ENCODE measurements at places on chromosomes 4 and X.

- DNase-seq, result no peak
Measured at GRCh38 chr4:76787898-76788297, 110.0 kb downstream of the SOWAHB start.

- DNase-seq, result peak; percentile 6
Measured at GRCh38 chrX:5857232-5857631, 371.4 kb downstream of the NLGN4X start.

DNA sequence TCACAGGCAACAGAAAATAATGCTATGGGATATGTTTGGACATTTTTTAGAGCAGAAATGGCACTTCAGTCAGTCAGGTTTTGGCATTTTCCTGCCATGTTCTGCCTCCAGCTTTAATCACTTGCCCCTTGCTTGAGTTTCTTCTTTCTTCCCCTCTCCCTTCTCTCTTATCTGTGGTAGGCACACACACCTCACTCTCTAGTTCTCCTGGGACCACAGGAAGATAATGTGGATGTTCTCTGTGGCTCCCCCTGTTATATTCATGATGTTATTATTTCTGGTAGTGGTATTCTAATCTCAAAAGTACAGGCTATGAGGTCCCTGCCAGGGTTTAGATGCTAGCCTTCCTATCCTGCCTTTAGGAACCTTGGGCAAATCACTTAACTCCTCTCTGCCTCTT is 5.2 kb downstream of the HADH start:
- DNase-seq, result no peak

- no peak for DNase-seq
Measured at GRCh38 chrX:136452614-136453013, 35.1 kb upstream of the BRS3 start.

- DNase-seq, result no peak
Measured at GRCh38 chrX:96721354-96721753, 36.7 kb downstream of the DIAPH2 start.

GRCh38 chrX:110563282-110563681 is 204.6 kb downstream of the RTL9 start:
- no peak for DNase-seq

DNA sequence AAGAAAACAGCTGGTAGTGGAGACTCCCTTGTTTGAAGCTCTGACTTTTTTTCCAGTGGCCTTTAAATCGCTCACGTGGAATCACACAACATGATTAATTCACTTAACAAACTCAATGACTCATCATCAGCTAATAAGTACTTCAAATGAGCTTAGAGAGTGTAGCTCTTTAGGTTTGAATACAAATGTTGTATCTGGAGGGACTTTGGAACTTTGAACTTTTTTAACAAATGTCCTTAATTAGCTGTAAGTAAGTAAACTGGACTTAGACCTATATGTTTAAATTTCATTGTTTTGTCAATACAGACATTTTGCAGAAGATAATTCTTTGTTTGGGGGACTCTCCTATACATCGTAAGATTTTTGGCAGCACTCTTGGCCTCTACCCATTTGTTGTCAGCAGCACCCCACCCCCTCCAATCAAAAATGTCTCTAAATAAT is 581.1 kb downstream of the SPRY1 start:
- DNase-seq, result no peak

DNA sequence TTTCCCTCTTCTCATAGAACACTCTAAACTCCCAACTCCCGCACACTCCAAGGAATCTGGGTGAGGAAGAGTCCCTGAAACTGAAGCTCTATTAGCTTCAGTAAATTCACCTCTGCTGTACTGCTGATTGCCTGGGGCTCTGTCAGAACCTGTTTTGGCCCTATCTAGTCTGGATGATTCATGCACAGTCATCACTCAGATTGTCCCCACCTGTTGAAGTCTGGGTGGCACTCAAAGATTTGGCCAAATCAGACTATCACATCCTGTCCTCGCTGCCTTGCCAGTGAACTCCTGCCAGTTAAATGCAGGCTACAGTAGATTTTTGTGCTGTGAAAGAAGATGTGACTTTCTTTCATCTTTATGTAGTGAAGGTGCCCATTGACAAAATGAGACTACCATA is 63.5 kb upstream of the EMCN start:
- DNase-seq, result no peak

- peak; percentile 18 for DNase-seq
Measured at GRCh38 chr4:4491396-4491893, 50.4 kb downstream of the STX18 start.

DNA sequence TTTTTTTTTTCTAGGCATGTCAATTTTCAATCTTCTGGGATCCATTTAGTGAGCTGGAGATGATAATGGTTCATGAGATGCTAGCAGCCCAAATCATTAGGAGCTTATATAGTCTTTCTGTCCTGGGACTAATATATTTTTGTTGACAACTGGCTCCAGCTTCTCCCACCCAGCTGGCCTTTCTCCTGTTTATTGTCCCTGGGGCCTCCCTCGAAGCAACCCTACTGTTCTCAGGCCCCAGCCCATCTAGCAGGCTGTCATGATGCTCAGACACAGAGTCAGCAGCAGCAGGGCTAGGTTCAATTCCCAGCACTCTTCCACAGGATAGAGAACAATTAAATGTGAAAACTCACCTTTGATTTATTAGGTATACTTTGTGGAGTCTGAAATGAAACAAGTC is 127.6 kb upstream of the MID1 start:
- DNase-seq, result no peak

DNA sequence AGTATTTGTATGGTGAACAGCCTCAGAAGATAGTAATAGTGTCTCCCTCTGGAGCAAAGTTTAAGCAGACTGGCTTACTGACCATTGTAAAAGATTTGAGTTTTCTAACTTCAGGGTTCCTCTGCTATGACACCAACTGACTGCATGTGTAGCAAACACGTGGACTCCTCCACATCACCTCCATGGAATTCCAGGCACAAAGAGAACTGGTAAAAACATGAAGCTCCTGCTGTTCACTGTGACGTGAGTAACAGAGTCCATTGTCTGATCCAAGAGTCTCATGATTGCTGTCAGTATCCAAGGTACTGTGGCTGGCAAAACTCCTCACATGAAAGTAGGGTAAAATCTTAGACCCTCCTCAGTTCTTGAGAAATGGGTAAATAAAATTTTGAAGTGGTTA is 107.6 kb upstream of the FAM9B start:
- DNase-seq, result no peak

- no peak for DNase-seq
Measured at GRCh38 chrX:53072418-53073114, 9.6 kb upstream of the TSPYL2 start.

GRCh38 chr4:106704253-106704870 is 331.8 kb downstream of the DKK2 start:
- DNase-seq, result no peak

- no peak for DNase-seq
Measured at GRCh38 chrX:129678614-129679195, 23.9 kb upstream of the APLN start.

GRCh38 chr4:82559735-82560120 is 2.1 kb downstream of the TMEM150C start:
- DNase-seq, result no peak

DNA sequence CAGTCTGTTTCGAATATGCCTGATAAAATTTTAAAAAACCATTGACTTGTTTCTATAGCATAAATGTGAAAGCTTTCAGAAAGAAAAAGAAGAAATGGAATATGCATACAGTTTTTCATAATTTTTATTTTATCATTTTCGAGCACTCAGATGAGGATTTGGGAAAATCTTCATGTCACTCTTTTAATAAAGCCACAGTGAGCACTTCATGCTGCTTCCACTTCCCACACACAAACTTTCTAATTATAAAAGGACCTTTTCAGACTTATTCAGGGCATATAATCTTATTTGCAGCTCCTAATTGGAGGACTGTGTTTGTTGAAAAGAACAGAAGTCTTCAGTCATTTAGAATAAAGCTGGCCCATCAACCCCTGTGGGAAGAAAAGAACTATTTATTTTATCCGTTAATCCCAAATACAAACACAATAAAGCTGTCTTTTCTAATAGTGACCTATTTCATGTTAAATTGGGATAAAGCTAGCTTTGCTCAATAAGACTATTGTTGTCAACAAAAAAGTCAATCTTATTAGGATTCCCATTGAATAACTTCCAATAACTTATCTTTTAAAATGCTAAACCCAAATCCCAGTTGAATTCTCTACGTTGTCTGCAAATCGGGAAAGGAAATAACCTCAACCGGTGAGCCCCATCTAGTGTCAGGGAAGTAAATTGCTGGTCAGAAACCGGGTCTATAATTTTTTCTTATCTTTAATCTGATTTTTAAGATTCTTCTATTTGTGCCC is 211.5 kb downstream of the PDGFRA start:
- peak; percentile 48 for DNase-seq

DNA sequence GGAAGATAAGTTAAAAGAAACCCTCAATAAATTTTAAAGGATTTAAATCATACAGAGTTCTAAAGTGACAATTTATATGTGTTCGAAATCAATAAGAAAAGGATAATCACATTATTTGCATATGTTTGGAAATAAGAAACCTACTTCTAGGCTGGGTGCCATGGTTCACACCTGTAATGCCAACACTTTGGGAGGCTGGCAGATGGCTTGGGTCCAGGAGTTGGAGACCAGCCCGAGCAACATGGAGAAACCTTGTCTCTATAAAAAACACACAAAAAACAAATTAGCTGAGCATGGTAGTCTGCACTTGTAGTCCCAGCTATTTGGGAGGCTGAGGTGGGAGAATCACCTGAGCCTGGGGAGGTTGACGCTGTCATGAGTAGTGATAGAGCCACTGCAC is 8.1 kb upstream of the SAP30 start:
- DNase-seq, result no peak

- no peak for DNase-seq
Measured at GRCh38 chr4:119550857-119551532, 77.6 kb downstream of the PDE5A start.

- no peak for DNase-seq
Measured at GRCh38 chr4:169677150-169677748, 56.9 kb downstream of the CLCN3 start.

GRCh38 chrX:111353793-111354192 is 58.2 kb downstream of the DCX start:
- DNase-seq, result no peak
